Activated T-helper 9 cell treated with anti-CD3 and anti-CD28 coated beads, Interleukin-2, amount 50 U/mL, for 16 hours (primary cell): ENCODE measurements at places on chromosomes 16 and 17.

DNA sequence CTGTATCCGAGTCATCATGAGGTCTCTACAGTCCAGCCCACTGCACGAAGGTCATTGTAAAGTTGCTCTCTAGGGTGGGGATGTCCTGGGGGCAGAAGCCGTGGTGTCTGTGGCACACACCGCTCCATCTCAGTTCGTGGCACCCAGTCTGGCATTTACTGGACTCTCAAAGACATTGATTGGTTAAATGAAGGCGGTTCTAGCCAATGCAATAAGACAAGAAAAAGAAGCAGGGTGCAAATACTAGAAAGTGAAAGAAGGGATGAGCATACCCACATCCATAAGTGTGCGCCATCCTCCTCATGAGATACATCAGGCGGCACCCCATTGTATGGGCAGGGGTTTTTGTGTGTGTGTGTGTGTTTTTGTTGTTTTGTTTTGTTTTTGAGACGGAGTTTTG is 10.7 kb upstream of the ATP2A3 start:
- DNase-seq = no peak

- peak; percentile 74 for DNase-seq
These were observed at the start of gene RAD51D for GRCh38 chr17:35119370-35120165. TSS of gene RAD51D (minus strand) at chr17:35119860. CDS start at chr17:35119613, 247 bp downstream.

- DNase-seq = no peak
These were observed 4.5 kb upstream of the TCAP start for GRCh38 chr17:39660397-39661385.

DNA sequence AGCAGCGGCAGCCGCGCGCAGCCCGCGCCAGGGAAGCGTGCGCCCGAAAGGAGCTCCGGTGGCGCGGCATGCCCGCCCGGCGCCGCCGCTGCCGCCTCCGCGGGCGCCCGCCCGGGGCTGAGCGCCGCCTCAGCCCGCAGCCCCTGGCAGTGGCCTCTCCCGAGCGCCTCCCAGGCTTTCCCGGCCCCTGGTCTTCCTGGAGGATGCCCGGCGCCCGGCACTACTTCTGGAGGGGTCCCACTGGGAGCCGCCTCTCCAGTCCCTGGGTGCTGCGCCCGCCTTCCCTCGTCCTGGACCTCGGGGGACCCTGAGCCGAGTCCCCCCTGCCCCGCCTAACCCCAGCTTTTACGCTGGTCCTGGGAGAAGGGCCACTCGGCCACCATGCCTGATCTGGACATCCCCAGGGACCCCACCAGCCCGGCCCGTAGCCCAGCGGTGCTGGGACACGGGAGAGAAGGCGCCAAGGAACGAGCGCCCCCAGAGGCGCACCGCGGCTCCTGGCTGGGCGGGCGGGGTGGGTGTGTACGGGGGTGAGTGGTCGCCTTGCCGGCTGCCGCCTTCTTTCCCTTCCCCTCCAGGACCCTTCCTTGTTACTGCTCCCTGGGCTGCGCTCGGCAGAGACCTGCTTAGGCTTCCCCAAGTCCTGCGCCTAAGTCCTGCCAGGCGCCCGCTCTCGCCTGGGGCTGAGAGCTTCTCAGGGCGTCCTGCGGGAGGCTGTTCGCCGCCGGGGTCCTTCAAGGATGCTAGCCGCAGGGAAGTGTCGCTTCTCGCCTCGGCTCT is 704 bp downstream of the ASIC2 start:
- DNase-seq = no peak
